ENCODE measurements at places on chromosomes 16 and 17.

- no peak for DNase-seq
Observed at GRCh38 chr17:2905269-2905668, 109.0 kb downstream of the RAP1GAP2 start.

DNA sequence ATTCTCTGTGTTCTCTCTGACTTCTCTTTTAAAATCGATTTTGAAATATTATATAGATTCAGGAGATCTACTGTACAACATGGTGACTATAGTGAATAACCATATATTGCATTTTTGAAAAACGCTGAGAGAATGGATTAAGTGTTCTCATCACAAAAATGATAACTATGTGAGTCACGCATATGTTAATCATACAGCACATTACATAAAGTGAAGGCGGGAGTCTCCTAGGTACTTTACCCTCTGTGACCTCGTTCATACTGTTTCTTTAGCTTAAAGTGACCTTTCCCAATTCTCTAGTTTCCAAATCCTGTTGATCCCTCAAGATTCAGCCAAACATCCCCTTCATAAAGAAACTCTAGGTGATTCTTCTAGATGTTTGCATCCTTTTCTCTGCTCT lies 3.1 kb upstream of the KRTAP3-2 start:
- no peak for DNase-seq

- DNase-seq = no peak
Observed at GRCh38 chr17:27293359-27293897, 486 bp upstream of the WSB1 start.

GRCh38 chr16:2881783-2882649 lies 999 bp upstream of the FLYWCH2 start:
- peak; percentile 21 for DNase-seq

DNA sequence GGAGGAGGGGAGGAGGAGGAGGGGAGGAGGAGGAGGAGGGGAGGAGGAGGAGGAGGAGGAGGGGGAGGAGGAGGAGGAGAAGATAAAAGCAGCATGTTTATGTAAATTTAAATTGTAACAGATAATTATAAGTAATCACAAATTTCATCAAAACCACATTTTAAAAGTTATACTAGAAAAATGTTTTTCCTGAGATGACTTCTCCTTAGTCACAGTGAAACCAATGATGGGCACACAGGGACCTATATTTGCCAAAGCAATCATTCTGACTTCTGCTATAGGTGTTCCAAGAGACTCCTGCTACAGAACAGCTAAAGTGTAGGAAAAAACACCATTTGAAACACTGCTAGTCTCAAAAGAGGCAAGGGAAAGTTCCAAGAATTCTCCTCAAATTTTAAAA lies 66.4 kb downstream of the CEP95 start:
- no peak for DNase-seq

DNA sequence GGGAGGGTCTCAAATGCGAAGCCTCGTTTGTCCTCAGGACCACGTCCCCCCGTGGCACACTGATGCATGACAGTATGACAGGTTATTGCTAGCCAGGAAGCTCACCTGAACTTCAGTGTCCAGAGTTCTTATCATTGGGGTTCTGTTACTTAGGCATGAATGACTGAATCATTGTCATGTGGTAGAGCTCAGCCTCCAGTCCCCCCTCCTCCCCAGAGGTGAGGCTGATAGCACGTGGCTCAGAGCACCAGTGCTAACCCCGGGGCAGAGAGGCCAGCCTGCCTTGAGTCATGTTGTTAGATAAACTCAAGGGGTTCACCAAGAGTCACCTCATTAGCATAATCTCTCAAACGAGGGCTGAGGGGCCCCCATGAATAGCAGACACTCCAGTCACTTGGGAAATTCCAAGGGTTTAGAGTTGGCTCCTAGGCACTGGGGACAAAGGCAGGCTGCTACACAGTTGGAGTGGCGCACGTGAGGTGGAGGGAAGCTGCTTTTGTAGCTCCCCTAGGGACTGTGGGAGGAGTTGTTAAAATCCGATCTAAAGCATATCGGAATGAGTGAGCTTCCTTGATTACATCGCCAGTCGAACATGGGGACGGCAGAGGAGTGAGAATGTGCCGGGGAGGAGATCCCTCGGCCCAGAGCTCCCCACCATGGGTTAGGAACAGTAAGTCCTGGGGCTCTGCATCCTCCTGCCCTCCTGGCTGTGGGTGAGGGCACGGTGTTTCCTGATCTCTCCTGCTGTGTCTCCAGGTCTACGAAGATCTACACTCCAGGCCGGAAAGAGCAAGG lies 18.2 kb downstream of the DHX38 start:
- DNase-seq = no peak

DNA sequence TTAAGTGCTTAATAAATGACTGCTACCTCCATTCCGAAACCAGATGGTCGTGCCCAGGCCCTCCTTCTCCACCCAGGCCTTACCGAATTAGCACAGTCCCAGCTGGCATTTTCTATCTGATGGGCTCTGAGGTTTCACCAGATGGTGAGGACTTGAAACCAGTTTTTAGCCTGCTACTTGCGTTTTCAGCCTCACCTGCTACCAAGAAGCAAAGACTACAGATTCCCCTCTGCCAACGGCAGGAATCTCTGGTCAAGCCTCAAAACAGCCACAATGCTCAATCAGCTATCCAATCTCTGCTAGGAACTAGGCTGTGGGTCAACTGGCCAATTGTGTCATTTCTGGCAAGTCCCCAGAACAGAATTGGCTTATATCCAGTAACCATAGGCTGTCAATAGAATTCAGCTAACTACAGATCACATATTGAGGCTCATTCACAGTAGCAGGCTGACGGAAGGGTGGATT lies 11.7 kb downstream of the PECAM1 start:
- DNase-seq = no peak

DNA sequence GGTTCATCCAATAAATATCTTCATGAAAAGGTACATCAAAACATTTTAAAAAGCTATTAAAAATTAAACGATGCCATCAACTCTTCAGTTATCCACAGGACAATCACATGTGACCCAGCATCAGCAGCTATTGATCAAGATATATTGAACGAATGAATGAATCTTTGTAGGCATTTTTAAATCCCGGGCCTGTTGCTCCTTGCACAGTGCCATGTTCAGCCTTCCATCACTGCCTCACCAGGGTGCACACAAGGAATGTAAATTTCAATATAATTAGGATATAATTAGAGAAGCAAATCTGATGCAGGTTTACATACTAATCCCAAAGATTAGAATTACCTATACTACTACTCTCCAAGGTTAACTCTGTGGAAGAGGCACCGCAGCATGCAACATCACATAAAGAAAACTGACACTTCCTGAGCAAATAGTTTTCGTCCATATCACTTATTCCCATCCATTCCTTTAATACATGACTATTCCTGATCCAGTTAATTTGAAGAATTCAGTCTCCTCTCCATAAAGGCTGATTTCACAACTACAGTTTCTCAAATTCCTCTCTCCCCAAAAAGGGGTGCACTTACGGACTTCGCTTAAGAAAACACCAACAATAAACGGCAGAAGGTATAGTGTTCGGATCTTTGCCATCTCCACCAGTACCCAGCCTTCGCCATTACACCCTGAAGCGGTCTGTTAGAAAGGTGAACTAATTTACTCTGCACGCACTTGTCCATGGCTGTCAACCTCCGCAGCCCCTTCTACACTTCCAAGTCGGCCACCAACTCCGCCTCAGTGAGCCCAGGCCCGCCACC lies 938 bp downstream of the NCOR1 start:
- no peak for DNase-seq

DNA sequence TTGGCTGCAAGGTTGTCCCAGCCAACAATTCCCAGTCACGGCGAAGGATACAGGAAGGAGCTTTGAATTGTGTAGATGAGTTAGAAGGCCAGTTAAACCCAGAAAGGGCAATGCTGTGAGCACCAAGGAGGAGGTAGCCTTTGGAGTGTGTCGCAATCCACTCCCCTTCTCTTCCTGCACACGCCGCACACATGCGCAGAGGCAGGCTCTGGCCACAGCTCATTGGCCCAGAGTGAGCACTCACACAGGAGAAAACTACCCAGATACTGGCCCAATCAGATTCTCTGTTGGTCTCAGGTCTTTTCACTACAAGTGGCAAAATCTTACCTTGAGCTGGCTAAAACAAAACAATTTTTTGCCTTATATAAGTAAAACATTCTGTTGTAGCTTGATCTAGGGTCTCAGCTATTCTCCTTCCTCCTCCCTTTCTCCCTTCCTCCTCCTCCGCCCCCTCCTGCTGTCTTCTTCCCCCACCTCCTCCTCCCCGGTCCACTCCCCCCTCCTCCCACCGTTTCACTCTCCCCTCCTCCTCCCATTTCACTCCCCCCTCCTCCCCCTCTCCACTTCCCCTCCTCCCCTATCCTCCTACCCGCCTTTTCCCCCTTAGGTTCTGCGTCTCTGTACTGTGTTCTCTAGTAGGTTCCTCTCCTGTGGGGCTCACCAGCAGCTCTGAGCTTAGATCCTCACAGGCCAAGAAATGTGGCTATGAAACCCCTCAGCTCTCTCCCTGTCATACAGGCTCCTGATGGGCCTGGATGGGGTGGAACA lies 344.9 kb downstream of the CPPED1 start:
- no peak for DNase-seq

DNA sequence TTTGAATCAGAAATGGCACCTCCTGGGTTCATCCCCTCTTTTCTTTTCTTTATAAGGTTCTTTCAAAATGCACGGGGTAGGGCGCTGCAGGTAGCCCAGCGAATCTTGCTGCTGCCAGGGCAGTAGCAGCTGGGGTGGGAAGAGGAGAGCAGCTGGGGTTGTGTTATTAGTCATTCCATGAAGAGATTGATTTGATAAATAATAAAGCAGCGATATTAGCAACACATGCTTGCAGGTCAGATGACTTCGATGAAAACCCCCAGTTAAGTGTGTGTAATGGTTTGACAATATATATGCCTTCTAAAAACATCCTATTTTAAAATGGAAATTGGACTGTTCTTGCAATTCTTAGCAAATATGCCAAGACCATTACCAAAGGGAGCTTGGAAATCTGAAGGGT lies 200.7 kb downstream of the CCDC182 start:
- no peak for DNase-seq

DNA sequence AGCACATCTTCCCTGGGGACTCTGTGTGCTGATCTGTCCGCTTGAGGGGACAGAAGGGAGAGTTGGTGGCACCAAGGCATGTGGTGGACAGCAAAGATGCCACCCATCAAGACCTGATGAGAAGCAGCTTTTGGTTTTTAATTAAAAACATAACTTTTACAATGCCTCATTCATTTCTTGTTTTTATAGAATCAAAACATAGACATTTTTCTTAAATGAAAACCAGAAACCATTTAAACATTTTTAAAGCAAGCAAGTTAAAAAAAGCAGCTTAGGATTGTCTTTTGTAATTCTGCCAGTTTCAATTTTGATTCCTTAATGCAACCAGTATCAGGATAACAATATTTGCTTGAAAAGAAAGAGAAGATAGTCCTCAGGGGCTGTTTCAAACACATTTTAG lies 123.7 kb upstream of the AXIN2 start:
- no peak for DNase-seq

GRCh38 chr17:76408037-76408849 lies 23.8 kb downstream of the SPHK1 start:
- no peak for DNase-seq

DNA sequence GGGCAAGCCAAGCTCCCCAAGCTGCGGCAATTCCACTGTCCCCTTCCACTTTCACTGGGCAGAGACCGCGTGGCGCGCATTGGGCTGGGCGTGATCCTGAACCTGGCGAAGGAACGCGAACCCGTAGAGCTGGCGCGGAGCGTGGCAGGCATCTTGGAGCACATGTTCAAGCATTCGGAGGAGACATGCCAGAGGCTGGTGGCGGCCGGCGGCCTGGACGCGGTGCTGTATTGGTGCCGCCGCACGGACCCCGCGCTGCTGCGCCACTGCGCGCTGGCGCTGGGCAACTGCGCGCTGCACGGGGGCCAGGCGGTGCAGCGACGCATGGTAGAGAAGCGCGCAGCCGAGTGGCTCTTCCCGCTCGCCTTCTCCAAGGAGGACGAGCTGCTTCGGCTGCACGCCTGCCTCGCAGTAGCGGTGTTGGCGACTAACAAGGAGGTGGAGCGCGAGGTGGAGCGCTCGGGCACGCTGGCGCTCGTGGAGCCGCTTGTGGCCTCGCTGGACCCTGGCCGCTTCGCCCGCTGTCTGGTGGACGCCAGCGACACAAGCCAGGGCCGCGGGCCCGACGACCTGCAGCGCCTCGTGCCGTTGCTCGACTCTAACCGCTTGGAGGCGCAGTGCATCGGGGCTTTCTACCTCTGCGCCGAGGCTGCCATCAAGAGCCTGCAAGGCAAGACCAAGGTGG lies 9.8 kb downstream of the SARM1 start:
- no peak for DNase-seq

GRCh38 chr17:66509926-66510325 lies 207.5 kb downstream of the PRKCA start:
- no peak for DNase-seq

GRCh38 chr16:4247460-4247784 lies 5.5 kb upstream of the SRL start:
- no peak for DNase-seq

- peak; percentile 18 for DNase-seq
Observed at GRCh38 chr16:87392821-87393679, 914 bp downstream of the MAP1LC3B start.

- DNase-seq = peak; percentile 13
Observed at GRCh38 chr17:50199803-50200456, 1.5 kb downstream of the COL1A1 start.

DNA sequence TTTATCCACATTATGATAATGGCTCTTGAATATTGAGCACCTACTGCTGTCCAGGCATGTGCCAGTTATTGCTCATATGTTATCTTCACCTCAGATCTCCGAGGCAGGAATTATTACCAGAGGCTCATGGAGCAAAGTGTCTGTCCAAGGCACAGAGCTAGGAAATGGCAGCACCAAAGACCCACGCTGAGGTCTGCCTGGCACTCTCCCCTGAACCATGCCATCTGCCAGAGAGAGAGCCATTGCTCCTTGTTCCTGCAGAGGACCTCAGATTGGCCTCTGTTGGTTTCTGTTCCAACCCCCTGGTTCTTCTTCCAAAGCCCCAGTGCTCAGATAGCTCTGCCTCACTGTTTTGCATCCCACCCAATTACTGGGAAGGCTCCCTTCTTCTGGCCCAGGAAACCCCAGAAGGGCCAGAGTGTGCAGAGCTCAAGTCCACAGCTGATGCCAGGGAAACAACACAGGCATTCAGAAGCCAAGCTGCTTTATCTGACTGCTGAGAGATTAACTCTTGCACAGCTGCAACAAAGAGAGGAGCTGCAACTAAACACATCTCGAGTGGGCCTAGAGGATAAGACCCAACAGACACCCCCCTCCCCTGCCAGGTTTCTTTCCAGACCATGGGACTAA lies 5.9 kb downstream of the ASIC2 start:
- no peak for DNase-seq
